Activated CD4-positive, alpha-beta T cell treated with anti-CD3 and anti-CD28 coated beads for 36 hours (primary cell): ENCODE measurements at places on chromosomes 6 and 20.

DNA sequence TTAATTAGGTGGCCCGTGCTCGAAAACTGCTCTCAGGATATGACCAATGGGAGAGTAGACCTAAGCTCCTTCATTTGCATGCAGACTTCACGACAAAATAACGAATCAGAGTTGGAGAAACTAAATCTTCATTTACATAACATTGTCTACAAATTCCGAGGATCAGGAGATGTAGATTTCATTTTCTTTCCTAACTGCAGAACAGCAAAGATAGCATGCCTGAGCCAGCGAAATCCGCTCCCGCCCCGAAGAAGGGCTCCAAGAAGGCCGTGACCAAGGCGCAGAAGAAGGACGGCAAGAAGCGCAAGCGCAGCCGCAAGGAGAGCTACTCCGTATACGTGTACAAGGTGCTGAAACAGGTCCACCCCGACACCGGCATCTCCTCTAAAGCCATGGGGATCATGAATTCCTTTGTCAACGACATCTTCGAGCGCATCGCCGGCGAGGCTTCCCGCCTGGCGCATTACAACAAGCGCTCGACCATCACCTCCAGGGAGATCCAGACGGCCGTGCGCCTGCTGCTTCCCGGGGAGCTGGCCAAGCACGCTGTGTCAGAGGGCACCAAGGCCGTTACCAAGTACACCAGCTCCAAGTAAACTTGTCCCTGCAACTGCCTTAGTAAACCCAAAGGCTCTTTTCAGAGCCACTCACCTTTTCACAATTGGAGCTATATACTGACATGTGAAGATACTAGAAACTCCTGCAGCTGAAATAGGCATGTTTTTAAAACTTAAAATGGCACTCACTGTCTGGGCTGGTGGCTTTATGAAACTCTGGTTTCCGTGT is 96.5 kb downstream of the HFE start:
- H3K4me3 ChIP-seq, result peak overlapping the region; percentile 89
- H3K27me3 ChIP-seq, result no peaks in the 10 kb centered on the region
- peak overlapping the region; percentile 92 for H3K27ac ChIP-seq

- no peak for DNase-seq
- H3K27me3 ChIP-seq, result peaks cover 11% of the 10 kb centered on the region
Measured at GRCh38 chr20:18066421-18067333, 9.0 kb upstream of the OVOL2 start.

DNA sequence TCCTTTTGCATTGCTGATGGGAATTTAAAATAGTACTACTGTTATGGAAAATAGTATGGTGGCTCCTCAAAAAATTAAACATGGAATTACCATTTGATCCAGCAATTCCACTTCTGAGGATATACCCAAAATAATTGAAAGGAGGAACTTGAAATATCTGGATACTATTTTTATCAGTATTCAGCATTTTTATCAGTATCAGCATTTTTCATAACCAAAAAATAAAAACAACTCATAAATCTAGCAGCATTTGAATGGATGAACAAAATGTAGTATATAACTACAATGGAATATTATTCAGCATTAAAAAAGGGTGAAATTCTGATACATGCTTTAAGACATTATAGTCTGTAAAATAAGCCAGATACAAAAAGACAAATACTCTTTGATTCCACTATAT is 763.4 kb upstream of the MAN1A1 start:
- H3K27me3 ChIP-seq, result no peaks in the 10 kb centered on the region
- no peaks in the 10 kb centered on the region for H3K36me3 ChIP-seq
- no peak overlapping the region for H3K27ac ChIP-seq

DNA sequence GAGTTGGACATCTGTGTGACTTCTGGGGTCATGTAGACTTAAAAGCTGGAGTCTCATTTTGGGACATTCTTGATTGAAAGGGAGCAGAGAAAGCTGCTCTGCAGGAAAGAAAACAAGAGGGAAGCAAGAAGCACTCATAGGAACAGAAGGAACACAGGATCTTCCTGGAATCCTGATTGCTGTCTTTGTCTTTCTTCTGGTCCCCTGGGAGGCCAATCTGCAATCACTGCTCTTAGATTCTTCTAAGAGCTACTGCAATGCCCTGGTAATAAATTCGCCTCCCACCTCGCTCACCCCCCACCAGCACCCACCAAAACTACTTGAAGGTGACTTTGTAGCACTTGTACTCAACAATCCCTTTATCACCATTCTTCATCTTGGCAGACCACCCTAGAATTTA is 51.8 kb downstream of the SLC35B3 start:
- H3K4me3 ChIP-seq, result no peak overlapping the region
- H3K27me3 ChIP-seq, result peaks cover 8% of the 10 kb centered on the region
- no peaks in the 10 kb centered on the region for H3K4me1 ChIP-seq
- no peak for DNase-seq
- no peaks in the 10 kb centered on the region for H3K36me3 ChIP-seq

DNA sequence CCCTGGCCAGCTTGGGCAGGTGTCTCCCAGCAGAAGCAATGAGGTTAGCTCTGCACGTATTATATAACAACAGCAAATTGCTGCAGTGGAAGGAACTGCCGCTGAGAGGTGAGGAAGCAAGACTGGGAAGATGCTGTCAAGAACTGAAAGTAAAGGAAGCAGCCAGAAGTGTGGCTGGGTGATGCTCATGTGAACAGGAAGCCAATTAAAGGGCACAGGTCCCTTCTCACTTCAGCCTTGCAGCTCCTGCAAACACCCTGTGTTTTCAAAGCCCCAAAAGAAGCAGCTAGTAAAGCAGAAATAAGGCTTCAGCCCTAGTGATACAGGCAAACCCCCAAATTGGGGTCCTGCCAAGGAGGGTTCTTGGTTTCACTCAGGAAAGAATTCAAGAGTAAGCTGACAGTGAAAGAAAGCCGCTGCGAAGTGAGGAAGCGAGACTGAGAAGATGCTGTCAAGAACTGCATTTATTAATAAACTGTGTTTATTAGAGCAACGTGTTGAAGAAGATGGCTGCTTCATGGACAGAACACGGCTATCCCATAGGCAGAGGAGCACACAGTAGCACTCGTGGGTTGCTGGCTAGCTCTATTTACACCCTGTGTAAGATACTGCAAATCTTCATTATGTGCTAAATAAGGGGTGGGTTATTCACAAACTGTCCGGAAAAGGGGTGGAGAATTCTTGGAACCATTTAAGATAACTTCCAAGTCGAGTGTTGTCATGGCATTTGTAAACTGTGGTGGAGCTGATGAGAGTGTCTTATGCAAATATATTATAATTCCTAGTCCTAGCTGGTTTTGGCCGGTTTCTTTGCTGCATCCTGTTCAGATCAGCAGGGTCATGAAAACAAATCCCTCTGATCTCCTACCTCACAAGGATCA is 152.2 kb downstream of the LINC00237 start:
- H3K27ac ChIP-seq, result no peak overlapping the region
- H3K27me3 ChIP-seq, result peaks cover 4% of the 10 kb centered on the region
- no peak overlapping the region for H3K4me3 ChIP-seq
- DNase-seq, result no peak

GRCh38 chr20:38855356-38855755 is 49.9 kb downstream of the PPP1R16B start:
- peaks cover 72% of the 10 kb centered on the region for H3K4me1 ChIP-seq
- no peak overlapping the region for H3K27ac ChIP-seq
- DNase-seq, result no peak
- H3K4me3 ChIP-seq, result no peak overlapping the region

- no peaks in the 10 kb centered on the region for H3K36me3 ChIP-seq
- H3K4me3 ChIP-seq, result no peak overlapping the region
- no peak for DNase-seq
- peaks cover 5% of the 10 kb centered on the region for H3K4me1 ChIP-seq
Measured at GRCh38 chr6:143605906-143606521, 71.8 kb upstream of the PHACTR2 start.

DNA sequence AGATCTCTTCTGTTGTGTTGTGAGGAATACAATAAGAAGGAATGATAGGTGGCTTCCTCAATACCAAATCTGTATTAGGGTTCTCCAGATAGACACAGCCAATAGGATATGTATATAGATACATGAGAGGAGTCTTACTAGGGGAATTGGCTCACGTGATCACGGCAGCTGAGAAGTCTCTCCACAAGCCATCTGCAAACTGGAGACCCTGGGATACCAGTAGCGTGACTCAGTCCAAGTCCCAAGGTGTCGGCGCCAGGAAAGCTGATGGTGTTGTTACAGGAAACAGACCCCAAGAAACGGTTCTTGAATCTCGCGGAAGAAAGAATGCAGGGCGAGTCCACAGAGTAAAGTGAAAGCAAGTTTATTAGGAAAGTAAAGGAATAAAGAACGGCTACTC is 61.4 kb downstream of the SYTL3 start:
- H3K4me1 ChIP-seq, result peaks cover 11% of the 10 kb centered on the region
- H3K36me3 ChIP-seq, result peaks cover 72% of the 10 kb centered on the region
- H3K27me3 ChIP-seq, result no peaks in the 10 kb centered on the region
- no peak for DNase-seq
- H3K4me3 ChIP-seq, result no peak overlapping the region
- H3K27ac ChIP-seq, result no peak overlapping the region

DNA sequence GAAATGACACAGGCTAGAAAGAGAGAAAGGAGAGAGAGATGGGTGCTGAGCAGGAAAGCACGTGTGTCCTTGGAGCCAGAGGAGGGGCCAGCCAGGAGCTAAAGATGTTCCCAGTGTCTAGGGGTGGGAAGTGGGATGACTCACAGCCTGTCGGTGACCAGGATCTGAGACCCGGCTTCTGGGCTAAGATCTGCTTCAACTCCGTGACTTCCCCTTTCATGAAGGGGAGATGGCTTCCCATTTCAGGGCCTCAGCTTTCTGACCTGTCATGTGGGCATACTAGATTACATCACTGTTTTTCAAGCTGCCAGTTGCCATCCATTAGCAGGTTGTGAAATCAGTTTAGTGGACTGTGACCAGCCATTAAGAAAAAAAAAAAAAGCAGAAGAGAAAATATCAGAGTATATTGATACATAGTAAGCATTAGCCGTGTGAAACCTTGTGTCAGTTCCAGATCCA is 5.4 kb downstream of the TGM3 start:
- no peaks in the 10 kb centered on the region for H3K36me3 ChIP-seq
- H3K4me1 ChIP-seq, result no peaks in the 10 kb centered on the region
- H3K27ac ChIP-seq, result no peak overlapping the region
- no peak overlapping the region for H3K4me3 ChIP-seq
- peaks cover 9% of the 10 kb centered on the region for H3K27me3 ChIP-seq

DNA sequence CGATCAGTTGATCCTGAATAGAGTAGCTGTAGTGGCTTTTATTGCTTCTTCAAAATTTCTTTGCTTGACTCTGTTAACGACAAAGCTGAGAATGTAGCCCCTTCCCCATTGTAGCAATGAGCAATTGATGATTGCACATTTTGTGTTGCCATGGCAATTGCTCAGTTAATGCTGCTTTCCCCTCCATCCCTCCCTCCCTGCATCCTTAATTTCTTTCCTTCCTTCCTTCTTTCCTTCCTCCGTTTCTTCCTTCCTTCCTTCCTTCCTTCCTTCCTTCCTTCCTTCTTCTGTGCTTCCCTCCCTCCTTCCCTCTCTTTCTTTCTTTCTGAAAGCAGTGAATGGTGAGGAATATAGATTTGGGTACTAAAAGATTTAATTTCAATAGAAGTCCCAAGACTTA is 557.3 kb upstream of the MAP3K7 start:
- no peaks in the 10 kb centered on the region for H3K36me3 ChIP-seq
- no peak overlapping the region for H3K4me3 ChIP-seq
- no peak overlapping the region for H3K27ac ChIP-seq

- peaks cover 77% of the 10 kb centered on the region for H3K4me1 ChIP-seq
- peak overlapping the region; percentile 61 for H3K27ac ChIP-seq
- peaks cover 28% of the 10 kb centered on the region for H3K36me3 ChIP-seq
- H3K4me3 ChIP-seq, result no peak overlapping the region
- no peak for DNase-seq
Measured at GRCh38 chr6:16476861-16477260, 238.5 kb downstream of the GMPR start.

DNA sequence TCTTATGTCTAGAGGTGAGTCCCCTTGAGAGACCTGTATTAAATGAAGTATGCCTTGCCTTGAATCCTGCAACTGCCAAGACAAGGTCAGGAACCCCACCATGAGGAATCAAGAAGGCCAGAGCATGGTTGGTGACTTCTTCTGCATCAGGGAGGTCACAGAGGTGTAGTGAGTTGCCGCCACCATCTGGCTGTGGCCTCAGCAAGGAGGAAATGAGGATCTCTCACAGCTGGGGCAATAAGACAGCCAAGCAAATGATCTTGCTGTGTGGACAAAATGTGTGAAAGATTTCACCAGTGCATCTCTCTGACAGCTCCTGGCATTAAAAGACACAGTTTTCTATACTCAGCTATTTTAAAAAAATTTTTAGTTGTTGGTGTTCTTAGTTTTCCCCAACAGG is 611.0 kb downstream of the DOK5 start:
- H3K27me3 ChIP-seq, result no peaks in the 10 kb centered on the region
- H3K36me3 ChIP-seq, result no peaks in the 10 kb centered on the region
- H3K27ac ChIP-seq, result no peak overlapping the region
- no peak overlapping the region for H3K4me3 ChIP-seq

DNA sequence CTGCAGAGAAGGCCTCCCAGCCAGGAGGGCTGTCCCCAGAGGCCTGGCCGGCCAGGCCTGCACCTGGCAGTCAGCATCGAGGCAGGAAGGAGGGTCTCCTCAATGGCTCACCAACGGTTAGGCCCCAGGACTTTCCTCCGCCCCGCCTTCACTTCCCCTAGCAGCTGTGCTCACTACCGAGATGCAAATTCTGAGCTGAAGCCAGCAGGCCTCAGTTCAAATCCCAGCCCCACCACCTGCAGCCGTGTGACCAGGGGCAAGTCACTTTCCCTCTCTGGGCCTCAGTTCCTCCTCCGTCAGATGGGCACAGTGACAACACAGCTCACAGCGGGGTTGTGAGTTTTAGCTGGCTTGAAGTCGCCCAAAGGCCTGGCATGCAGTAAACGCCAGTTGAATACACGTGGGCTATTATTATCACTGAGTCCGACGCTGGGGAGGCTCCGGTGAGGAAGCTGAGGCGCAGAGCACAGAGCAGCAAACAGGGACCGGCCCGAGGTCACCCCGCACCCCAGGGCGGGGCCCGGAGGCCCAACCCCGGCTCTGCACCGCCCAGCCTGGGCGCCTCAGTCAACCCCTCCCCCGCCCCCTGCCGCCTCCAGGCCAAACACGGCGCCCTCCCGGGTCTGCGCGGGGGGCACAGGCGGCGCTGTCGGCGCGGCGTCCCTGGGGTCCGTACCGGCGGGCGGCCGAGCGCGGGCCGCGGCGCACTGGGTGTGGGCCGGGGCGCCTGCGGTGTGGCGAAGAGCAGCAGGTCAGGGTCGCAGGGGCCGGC is 671 bp downstream of the E2F1 start:
- H3K27ac ChIP-seq, result peak overlapping the region; percentile 83
- peak; percentile 87 for DNase-seq
- H3K4me1 ChIP-seq, result peaks cover 79% of the 10 kb centered on the region
- peak overlapping the region; percentile 95 for H3K4me3 ChIP-seq
- H3K27me3 ChIP-seq, result no peaks in the 10 kb centered on the region

GRCh38 chr6:150681578-150682395 is 82.1 kb downstream of the PLEKHG1 start:
- peaks cover 5% of the 10 kb centered on the region for H3K27me3 ChIP-seq
- no peak overlapping the region for H3K4me3 ChIP-seq
- H3K4me1 ChIP-seq, result no peaks in the 10 kb centered on the region
- H3K27ac ChIP-seq, result no peak overlapping the region
- H3K36me3 ChIP-seq, result no peaks in the 10 kb centered on the region

GRCh38 chr20:62208061-62208794 is 11.8 kb downstream of the HRH3 start:
- no peak overlapping the region for H3K27ac ChIP-seq
- no peaks in the 10 kb centered on the region for H3K27me3 ChIP-seq
